ENCODE measurements at places on chromosomes 16 and 17.

GRCh38 chr17:43891851-43892646 is 15.3 kb downstream of the MPP2 start:
- DNase-seq = peak; percentile 73

DNA sequence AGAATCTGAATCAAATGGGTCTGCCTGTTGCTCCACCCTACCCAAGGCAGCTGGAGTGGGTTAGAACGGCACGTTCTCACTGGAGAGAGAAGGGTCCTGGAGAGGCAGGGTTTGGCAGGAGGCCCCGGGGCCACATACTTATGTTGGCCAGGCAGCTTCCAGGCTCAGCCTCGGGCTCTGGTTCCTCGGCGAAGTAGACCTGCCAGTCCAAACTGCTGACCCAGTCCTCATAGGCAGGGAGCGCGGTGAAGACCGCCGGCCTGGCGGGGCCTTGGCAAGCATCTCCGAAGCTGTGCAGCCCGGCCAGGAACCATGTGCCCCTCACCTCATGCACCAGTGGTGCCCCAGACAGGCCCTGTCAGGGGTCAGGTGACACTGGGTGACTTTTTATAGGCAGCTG is 4.8 kb downstream of the PRSS53 start:
- DNase-seq = no peak

- DNase-seq = no peak
Observed at GRCh38 chr16:55189224-55189623, 134.8 kb upstream of the IRX6 start.

DNA sequence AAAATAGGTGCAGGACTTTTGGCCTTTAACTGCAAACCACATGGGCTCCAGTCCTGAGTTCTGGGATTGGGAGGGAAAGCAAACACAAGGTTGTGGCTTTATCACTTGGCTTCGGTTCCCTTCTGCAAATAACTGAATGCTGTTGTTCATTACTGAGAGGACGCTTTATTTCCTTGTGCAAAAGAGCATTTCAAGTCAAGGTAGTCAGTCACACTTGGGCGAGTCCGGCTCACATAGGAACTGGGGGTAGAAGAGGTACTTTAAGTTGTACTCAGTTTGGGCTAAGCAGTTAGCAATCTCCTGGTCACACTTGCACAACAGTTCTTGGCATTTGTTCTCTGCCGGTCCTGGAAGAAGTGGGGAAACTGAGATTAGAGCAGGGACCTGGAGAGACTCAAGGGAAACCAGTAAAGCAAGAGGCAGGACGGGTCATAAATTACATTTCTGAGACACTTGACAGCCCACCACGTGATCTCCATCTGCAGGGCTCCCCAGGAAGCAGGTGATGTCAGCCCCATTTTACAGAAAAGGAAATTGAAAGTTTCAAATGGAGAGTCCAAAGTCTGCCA is 21.6 kb downstream of the PLA2G10 start:
- no peak for DNase-seq

- DNase-seq = no peak
Observed at GRCh38 chr17:74332763-74333283, 6.8 kb downstream of the KIF19 start.

DNA sequence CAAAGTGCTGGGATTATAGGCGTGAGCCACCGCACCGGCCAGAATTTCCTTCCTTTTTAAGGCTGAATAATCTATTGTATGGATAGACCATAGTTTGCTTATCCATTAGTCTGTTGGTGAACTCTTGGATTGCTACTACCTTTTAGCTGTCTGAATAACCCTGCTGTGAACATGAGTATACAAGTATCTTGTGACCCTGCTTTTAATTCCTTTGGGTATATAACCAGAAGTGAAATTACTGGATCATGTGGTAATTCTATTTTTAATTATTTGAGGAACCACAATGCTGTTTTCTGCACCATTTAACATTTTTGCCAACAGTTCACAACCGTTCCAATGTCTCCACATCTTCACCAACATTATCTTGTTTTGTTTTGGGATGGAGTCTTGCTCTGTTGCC is 4.6 kb upstream of the OTOA start:
- DNase-seq = no peak

DNA sequence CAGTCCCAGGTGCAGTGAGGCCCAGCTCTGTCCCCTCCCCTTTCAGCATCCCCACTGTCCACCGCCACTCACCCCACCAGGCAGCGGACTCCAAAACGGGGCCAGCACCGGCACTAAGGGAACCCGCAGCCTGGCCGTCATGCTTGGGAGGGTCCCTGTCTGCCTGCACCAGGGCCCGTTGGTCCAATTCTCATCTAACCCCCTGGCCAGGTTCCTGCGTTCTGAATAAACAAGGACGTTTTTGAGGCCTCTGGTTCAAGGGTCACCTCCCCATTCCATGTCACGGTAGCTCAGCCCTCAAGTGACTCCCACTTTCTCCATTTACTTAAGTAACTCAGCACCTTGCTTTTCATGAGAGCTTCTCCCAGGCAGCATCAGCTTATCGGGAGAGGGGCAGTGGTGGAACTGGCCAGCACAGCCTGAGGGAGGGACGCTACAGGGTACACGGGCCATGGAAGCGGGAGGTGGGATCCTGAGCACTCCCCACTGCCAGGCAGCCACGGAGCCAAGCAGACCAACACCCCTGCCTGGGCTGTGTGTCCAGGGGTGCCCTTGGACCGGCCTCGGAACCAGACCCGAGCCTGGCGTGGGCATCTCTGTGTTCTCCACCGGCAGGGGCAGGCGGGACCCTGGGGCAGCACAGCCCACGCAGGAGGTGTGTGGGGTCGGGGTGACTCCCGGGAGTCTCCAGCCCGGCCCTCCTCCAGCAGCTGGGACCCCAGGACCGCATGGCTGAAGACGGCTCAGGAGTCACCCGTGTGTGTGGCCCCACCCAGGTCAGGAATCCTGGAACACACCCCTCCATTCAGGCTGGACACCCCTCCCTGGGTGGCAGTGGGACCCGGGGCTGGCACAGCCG is 74.9 kb upstream of the GNG13 start:
- no peak for DNase-seq

DNA sequence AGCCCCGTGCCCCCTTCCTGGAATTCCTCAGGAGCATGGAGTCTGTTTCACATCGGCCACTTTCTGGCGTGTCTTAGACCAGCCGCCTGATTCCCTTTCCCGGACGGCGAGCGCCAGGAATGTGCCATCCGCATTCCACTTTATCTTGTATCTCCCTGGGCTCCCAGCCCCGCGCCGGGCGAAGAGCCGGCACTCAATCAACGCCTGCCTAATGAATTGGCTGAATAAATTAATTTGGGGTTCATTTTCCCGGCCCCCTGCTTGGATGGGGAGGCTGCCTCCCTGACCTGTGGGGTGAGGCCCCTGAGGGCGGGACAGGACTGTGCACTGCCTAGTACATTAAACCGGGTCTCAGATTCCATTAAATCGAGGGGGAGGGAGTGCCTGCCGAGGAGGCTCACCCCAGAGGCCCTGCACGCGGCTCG is 282.3 kb upstream of the TNRC6C start:
- DNase-seq = no peak

DNA sequence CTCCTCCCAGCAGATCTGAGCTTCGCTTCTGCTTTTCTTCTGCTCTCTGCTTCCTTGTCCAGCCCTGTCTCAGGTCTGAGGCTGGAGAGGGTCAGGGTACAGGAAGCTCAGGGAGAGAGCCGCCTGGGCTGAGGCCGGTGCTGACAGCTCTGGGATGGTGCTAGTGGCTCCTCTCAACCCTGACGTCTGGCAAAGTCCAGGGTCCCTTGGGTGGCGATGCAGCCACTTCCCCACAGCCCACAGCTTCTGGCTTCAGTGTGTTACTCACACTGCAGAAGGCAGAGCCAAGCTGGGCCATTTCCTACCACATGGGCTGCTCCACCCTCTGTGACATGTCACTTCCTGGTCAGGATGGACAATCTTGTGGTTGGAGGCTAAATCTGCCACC is at the start of gene CD300C:
CD300C (minus strand) TSS at position 273 of the 388 bp plus-strand sequence. CDS start 333 bp downstream, outside the sequence.
- DNase-seq = no peak
